SK-N-MC (cell line): ENCODE measurements at places on chromosomes 12 and 14.

- no peak for DNase-seq
These were observed 33.2 kb downstream of the ETNK1 start for GRCh38 chr12:22658214-22658613.

- no peak for DNase-seq
These were observed 129.7 kb upstream of the CCND2 start for GRCh38 chr12:4143896-4144295.

GRCh38 chr12:126219654-126220279 is 1154.5 kb downstream of the AACS start:
- DNase-seq: no peak

GRCh38 chr12:7542813-7543212 is 39.2 kb upstream of the CD163 start:
- no peak for DNase-seq

- DNase-seq: no peak
These were observed 377.1 kb upstream of the RGS6 start for GRCh38 chr14:71554959-71555612.

- no peak for DNase-seq
These were observed 40.1 kb upstream of the GAS2L3 start for GRCh38 chr12:100533376-100533775.

DNA sequence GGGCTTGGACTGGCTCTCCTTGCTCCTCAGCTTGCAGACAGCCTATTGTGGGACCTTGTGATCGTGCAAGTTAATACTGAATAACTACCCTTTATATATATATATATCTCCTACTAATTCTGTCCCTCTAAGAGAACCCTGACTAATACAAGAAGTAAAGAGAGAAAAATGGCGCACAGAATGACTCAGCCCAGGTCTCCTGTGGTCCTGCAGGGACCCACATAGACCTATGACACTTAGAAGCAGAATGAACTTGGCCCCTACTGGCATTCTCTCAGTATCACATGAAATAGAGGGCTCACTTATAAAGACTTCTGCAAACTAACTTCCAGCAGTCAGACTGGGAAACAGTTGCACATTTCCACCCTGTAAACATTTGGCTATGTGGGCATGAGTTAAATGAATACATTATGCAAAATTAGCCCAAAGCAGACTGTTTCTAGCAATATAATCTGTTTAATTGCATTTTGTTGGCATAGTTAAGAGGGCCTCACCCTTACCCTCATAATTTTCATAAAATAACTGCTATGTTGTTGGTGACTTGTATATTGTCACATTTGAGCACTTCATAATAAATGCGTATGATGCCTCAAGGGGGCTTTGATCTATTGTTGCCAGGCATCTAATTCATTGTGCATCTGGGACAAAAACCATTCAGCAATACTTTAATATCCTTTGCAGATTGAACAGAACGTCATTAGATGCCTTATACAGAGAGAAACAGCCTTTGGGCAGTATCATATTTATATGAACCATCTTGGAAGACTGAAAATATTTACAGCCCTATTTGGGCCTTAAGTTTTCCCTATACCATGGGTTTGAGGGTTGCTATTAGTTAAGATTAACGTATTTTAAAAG is 349.7 kb upstream of the DIO2 start:
- DNase-seq: no peak

- no peak for DNase-seq
These were observed 1290.1 kb downstream of the AACS start for GRCh38 chr12:126355346-126355745.

DNA sequence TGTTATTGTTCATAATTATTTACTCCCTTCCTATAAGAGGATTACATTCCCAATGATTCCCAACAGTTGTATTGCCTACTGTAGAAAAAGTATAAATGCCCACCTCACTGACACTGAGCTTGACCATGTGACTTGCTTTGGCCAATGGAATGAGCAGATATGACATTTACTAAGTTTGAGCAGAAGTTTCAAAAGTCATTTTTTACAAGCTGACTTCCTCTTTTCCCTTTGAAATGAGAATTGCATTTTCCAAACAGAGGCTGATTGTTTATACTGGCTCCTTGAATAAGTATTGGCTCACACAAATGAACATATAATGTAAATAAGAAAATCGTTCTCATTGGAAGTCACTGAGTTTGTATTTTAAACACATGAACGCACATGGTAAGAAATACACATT is 116.4 kb upstream of the LRFN5 start:
- DNase-seq: no peak

- DNase-seq: no peak
These were observed 30.7 kb downstream of the FOXN3 start for GRCh38 chr14:89386212-89386886.

- no peak for DNase-seq
These were observed 405.8 kb downstream of the MED13L start for GRCh38 chr12:115871714-115872113.

DNA sequence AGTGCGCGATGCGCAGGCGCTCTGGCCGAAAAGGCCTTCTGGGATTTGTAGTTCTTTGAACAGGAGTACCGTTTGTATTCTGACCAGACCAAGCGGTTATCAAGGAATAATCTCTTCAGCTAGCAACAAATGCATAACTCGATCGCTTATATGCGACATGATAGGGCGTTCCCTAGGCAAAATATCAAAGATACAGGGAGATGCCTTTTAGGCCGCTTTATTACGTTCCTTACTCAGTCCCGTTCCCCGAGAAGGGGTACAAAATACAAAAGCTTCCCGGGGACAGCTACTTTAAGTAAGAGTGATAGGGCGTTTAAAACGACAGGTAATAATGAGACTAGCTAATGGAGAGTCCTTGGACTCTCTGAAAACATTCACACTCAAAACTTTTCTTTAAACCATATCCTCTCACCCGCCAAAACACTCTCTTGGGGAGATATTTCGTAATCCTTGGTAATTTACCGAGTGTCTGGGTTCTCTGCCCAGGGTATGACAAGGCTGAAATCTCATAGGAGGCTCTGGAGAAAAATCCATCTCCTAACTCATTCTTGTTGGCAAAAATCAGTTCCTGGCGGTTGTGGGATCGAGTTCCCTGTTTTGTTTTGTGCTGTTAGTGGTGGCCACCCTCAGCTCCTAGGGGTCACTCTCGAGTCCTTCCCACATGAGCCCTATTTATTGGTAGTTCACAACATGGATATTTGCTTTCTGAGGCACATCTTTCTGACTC is 412 bp upstream of the SNW1 start:
- peak; percentile 90 for DNase-seq

- no peak for DNase-seq
These were observed 21.0 kb downstream of the ARL6IP4 start for GRCh38 chr12:123001464-123001863.

- no peak for DNase-seq
These were observed 18.8 kb downstream of the AVPR1A start for GRCh38 chr12:63132201-63132600.

GRCh38 chr12:11881835-11882234 is 188.9 kb upstream of the BCL2L14 start:
- DNase-seq: no peak

DNA sequence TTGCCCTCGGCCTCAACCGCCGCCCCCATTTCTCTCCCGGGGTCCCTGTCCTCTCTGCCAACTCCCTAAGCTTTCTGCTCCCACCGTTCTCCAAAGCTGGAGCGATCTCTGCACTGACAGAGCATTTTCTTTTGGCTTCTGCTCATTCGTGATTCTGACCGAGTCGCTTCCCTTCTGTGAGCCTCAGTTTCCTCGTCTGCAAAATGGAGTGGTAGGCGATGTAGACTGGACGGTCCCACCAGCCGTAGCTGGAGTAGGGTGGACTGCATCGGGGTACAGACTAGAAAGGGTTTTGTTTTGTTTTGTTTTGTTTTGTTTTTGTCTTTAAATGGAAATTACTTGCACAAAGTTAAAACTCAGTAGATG is 2.4 kb downstream of the VSX2 start:
- no peak for DNase-seq

GRCh38 chr12:2645460-2645859 is 149.3 kb upstream of the FKBP4 start:
- no peak for DNase-seq
